K562 (cell line): ENCODE measurements at places on chromosomes 7 and 10. TPM values are rescaled to one million over a fixed set of nuclear protein-coding genes. Genes with fewer than 3 reads are reported as not detected.

The CYP2C19 gene
- total RNA-seq, result not detected in 2 replicates

The ATP6V0E2 gene
- 17.8 and 18.5 TPM in 2 replicates for total RNA-seq

DNA sequence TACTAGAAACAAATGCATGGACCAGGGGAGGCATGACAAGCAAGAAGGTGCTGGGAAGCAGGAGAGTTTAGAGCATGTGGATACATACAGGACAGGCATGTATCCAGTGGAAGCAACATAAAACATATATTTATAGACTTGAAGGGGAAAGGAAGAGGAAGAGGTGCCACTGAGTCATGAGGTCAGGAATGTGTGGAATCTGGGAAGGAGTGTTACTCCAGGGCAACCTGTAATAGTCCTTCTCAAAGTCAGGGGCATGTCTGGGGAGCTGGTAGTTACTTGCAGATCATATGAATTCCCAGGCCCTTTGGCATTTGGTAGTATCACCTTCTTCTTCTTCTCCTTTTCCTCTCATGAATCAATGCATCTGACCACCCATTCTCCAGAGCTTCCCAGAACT, 246.6 kb downstream of the XPNPEP1 start:
- no peak for DNase-seq

DNA sequence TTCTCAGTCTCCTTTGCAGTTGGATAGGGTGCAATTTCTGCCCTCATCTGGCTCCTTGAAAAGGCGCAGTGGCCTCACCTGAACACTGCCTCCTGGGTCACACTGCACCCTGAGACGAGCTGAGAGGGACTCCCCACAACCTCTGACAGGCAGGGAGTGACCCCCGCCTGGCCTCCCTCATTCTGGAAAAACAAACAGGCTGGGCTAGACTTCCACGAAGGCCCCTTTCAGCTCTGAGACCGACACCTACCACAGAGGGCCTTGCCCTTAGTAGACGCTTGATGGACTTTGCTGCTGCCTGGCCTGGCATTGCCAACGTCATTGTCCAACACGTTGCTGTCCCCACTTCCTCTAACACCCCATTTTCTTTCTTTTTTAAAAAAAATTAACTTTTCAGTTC, 8.6 kb downstream of the FAM241B start:
- no peak for DNase-seq

DNA sequence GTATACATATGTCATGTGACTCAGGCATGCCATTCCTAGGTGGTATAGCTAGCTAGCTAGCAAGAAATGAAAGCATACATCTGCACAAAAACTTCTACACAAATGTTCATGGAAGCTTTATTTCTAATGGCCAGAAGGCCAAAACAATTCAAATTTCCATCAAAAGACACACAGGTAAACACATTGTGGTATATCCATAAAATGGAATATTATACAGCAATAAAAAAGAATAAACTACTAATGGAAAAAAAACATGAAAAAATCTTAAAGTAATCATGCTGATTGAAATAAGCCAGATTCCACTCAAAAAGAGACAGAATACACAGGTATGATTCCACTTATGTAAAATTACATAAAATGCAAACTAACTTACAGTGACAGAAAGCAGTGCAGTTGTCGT, 154.3 kb downstream of the MACC1 start:
- DNase-seq, result no peak

- peak; percentile 39 for DNase-seq
These were observed 120.7 kb downstream of the PRKAG2 start for GRCh38 chr7:151756076-151756731.

The CCDC172 gene
- not detected in 2 replicates for total RNA-seq

DNA sequence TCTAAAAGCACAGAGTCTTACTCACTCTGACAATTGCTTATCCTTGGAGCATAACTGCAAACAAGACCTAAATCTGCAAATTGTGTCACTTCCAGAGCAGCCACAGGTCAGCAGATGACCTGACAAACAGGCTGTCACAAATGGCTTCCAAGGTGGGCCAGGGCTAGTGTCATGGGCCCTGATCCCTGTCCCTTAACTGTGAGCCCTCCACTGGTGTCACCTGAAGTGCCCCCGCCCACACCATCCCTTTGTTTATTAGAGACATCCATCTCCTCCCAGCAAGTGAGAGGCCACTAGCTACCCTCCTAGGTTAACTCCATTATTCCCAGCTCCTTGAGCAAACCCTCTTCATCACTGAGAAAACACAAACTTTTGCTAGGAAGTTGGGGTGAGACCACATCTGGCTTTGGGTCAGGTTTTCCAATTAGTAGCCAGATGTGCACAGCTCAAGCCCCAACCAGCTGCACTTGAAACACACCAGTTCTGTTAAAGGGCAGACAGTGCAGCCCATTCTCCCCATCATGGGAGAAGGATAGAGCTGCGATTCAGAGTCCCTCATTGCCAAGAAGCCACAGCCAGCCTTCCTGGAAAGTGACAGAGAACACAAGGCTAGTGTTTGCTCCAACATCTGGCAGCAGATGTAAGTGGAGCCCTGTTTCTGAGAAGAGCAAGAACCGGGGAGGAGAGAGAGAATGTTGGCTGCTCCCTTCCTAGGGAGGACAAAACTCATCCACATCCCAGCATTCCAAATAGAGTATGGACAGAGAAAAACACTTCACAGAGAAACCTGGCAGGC, 75.7 kb upstream of the NANOS1 start:
- no peak for DNase-seq

- DNase-seq, result no peak
These were observed 128.5 kb upstream of the PRR15 start for GRCh38 chr7:29435167-29435566.

DNA sequence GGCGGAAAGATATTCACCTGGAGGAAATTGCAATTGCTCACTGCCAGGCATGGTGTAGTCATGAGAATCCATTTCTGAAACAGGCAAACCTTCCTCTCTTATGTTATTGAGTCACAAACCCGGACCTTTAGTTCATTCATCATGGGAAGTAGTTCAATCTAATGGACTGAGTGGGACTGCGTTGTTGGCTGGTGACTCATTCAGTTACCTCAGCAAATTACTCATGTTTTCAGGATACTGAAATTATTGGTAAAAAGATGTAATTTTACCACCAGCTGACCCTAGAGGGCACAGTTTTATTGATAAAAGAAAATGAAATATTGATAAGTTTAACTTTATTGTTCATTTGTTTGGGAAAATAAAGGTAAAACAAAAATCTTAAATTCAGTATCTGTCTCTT, 1194.4 kb upstream of the SORCS1 start:
- DNase-seq, result no peak

DNA sequence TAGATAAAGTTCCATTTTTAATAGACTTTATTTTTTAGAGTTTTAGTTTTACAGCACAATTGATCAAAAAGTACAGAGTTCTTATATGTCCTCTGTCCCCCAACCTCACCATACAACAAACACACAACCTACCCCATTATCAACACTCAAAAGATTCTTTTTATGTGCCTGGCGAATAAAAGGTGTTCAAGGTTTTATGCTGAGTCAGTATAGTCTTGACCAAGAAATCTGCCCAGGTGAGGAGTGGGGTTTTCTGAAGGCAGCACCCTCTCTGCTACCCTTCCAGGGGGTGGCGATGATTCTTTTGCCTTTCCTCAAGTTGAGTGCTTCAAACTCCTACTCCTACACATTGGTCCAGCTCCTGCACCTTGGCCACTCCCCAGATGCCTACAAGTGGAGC, 222.9 kb downstream of the GRM8 start:
- DNase-seq, result no peak

GRCh38 chr10:80144696-80145131, 12.2 kb downstream of the PLAC9 start:
- no peak for DNase-seq

The ASB4 gene
- total RNA-seq, result not detected in 2 replicates

DNA sequence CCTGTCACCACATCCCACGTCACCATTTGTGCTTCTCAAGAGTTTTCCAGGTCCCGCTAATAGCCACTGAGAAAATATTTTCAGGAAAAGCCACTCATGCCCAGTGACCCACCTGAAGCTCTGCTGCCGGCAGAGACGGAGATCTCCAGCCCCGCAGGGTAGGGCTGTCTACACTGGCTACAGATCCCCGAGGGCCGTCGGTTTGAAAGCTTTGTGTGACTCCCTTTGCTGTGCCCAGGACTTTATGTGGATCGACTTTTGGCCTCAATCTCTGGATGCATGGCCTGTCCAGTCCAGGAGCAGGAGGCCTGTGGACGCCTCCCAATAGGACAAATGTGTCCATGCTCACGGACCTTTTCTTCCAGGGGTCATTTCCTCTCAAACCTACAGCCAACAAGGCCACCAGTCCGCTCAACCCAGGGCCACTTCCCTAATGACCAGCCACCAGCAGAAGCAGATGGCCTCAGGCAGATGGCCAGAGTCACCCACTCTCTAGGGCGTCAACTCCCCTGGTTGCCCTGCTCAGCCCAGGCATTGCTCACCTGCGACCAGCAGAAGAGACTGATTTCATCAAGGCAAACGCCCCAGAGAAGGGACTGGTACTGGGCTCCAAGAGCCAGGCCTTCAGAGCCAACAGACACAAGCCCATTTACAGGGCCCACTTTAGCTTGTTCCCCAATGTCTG, 76.4 kb downstream of the OAT start:
- DNase-seq, result no peak

- no peak for DNase-seq
These were observed 551.6 kb downstream of the CALN1 start for GRCh38 chr7:71860572-71860971.

The LEP gene
- not detected in 2 replicates for total RNA-seq

GRCh38 chr10:97553575-97554031, 19.0 kb upstream of the ANKRD2 start:
- peak; percentile 35 for DNase-seq

DNA sequence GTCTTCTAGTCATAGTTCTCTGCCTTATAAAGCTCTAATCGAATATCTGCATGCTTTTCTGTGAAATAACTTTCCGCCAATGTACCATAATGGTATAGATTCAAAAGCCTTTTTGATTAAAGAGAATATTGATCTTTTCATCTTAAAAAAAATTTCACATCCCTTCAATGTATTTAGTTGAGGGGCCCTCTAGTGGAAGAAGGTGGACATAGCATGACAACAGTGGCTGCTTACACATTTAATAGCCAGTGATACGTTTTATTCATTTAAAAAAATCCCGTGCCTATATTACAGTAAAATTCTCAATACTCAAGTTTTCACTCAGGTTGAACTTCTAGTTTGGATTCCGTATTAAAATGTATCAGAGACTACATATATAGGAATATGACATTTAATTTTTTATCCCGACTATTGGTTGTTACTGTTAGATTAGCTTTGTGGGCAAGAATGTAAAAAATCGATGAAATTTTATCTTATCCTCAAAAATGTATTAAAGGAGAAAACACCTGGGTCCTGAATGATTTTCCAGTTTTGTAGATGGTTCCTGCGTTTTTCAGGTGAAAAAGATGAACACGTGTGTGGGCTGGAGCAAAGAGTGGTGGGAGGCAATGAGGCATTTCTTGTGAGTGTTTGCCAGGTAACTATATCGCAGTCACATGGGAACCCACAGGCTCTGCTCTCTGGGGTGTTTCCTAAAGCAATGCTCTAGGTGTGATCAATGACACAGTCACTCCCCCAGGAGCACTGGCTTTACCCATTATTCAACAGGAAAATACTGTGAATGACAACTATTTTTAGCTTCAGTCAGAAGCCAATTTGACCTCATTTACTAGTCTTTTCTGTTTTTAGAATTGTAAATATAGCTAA, 24.1 kb upstream of the PNLIP start:
- DNase-seq, result peak; percentile 33

The PPP1R17 gene
- not detected in 2 replicates for total RNA-seq

The SEMA3D gene
- total RNA-seq, result 0.04 and 0.11 TPM in 2 replicates

GRCh38 chr10:113924186-113924585, 69.7 kb downstream of the NHLRC2 start:
- DNase-seq, result no peak

The MMD2 gene
- total RNA-seq, result not detected in 2 replicates

- no peak for DNase-seq
These were observed 4.9 kb downstream of the HIPK2 start for GRCh38 chr7:139772873-139773272.

- no peak for DNase-seq
These were observed 4.6 kb downstream of the MGMT start for GRCh38 chr10:129471447-129472175.

The PDIA4 gene
- 159 and 161 TPM in 2 replicates for total RNA-seq

DNA sequence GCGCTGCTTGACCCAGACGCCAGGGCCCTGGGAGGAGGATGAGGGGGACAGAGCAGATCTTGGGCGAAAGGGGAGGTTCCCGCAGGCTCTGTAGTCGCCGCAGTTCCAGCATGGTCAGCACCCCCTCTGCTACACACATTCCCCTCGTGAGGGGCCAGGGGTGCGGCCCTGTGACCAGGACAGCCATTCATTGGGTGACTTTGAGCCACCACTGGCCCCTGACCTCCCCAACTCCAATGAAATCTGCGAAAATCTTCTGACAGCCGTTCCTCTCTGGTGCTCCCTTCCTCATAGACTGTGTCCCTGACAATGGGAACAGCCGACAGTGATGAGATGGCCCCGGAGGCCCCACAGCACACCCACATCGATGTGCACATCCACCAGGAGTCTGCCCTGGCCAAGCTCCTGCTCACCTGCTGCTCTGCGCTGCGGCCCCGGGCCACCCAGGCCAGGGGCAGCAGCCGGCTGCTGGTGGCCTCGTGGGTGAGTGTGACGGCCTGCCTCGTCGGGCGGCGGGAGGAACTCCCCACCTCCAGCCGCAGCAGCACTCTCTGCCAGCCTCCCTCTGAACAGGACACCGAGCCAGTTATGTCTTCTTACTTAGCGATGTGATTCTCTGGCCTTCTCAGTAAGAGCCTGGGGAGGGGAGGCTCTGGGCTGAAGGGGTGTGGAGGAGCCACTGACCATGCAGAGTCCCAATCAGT, 825 bp downstream of the TMEM176A start:
- DNase-seq, result no peak

DNA sequence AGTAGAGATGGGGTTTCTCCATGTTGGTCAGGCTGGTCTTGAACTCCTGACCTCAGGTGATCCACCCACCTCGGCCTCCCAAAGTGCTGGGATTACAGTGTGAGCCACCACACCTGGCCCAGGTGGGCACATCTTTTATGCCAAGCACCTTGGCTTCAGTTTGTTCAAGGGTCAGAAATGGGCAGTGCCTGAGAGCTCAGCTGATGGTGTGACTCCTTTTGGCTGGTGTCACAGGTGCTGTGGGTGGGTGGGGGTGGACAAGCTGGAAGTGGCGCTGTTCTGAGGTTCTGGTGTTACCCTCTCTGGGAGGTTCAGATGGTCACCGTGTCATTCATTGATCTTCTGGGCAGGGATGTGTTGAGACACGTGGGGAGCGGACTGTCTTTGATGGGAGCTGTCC, 11.5 kb downstream of the ADCY1 start:
- DNase-seq, result no peak

- peak; percentile 84 for DNase-seq
These were observed 188.6 kb upstream of the LYZL2 start for GRCh38 chr10:30818010-30818660.
